ENCODE measurements at places on chromosomes 1 and 21.
A peak's percentile ranks its signal among the peaks of the same experiment; 100 is the strongest.

DNA sequence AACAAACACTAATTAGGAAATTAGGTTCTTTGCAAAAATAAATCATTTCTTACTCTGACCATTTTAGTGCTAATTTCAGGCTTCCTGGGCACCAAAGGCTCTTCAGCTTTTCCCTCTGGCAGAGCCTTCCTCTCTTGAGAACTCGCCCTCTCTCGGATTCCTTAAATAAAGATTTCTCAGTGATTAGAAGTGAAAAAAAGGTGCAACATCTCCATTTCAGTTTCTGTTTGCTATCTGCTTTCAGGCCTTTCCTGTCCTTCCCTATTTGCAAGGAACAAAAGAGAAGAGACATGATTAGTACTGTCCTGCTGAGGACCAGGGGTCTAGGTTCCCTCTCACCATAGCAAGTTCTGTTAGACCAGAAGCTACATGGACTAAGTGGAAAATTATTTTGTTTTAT, 27.8 kb upstream of the CACYBP start:
- DNase-seq, result no peak

- DNase-seq, result no peak
Measured at GRCh38 chr21:30479259-30479658, 908 bp downstream of the KRTAP19-1 start.

GRCh38 chr1:241507189-241507863, 12.2 kb downstream of the FH start:
- no peak for DNase-seq

DNA sequence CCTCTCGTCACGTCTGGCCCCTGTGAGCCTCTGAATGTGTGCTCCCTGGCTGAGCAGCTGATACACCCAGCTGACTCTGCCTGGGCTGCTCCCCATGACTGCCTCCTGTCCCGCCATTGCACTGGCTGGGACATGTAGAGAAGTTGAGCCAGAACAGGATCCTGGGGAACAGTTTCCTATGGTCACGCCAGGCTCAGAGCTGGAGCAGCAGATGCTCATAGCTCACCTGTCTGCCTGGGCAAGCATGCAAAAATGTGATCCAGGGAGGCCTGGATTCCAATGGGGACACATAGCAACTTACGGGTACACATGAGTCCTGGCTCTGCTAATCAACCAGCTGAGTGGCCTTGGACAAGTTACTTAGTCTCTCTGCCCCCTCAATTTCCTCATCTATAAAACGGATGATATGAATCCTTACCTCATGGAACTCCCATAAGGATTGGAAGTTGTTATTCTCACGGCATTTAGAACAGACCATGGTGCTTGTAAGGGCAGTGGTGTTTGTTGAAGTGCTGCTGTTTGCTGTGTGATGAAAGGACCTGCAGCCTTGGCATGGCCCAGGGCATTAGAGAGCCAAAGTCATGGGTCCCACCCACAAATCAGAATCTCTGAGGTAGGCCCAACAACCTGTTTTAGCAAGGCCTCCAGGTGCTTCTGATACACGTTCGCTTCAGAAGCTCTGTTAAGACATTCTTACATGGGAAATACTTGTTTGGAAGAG, 150.3 kb upstream of the VANGL1 start:
- DNase-seq, result no peak

DNA sequence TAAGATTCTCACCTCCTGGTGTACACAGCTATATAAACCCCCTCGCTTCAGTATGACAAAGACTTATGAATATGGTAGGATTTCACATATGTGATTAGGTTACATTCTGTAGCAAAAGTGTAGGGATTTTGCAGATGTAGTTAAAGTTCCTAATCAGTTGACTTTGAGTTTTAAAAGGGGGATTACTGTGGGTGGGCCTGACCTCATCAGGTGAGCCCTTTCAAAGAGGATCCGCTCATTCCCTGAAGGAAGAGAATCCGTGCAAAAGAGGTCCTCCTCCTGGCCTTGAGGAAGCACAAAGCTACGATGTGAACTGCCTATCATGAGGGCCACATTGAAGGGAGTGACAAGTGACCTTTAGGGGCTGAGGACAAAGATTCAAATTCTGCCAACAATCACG, 30.6 kb upstream of the KAZN start:
- DNase-seq, result no peak

- DNase-seq, result no peak
Measured at GRCh38 chr1:211127166-211127565, 6.8 kb downstream of the KCNH1 start.

DNA sequence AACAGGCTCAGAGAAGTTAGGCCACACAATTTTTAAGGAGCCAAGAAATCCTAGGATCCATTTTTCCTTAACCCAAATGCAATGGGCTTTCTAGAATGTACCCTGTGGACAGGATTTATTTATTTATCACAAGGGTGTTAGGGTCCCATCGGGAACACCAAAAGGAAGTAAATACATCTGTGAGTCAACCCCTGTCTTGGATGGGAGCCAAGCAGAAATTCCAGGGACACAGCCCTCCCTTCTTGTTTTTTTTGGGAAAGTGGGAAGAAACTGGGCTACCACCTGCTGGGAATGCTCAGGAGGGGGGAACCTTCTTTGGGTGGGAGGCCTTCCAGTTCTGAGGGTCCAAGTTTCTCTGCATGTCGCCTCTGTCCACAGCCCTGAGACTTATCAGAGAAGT, 1.3 kb downstream of the CRNN start:
- no peak for DNase-seq

GRCh38 chr1:115880981-115881672, 40.2 kb upstream of the NHLH2 start:
- no peak for DNase-seq

- no peak for DNase-seq
Measured at GRCh38 chr1:109391626-109392025, 6.1 kb downstream of the SORT1 start.

GRCh38 chr1:223853748-223854147, 8.0 kb upstream of the TP53BP2 start:
- no peak for DNase-seq

DNA sequence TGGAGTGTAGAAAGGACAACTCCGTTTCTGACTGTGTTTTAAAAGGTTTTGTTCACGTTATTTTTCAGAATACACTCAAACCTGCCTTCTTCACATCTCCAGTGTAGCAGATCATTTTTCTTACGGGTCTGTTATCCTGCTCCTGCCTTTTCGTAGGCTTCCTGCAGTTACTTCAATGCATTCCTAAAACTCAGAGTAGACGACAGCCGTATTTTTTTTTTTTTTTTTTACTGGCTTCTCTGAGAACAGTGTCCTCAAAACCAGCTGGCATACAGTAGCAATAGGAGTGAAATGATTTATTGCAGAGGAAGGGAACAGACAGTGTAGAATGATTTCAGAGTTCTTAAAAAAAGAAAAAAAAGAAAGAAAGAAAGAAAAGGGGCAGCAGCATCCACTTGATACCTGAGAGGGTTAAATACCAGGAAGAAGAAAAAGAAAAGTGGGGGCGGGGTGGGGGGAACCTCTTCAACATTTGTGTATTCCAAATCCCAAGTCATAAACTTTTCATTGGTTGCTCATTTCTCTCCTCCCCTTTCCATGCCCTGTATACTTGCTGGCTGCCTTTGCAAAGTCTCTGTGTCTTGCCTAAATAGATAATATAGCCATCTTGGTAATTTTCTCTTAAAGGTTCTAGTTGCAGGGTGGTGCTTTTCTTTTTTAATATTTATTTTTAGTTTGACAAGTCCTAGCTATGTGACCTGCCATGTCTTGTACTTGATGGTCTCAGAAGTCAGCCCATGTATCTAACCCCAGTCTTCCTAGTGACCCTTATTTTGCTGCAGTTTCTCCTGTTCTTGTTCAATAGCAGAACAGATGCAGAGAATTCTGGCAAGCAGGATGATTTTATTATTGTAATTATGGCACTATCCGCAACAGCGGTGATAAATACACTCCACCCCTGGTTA, 2.8 kb downstream of the TGFB2 start:
- peak; percentile 83 for DNase-seq

DNA sequence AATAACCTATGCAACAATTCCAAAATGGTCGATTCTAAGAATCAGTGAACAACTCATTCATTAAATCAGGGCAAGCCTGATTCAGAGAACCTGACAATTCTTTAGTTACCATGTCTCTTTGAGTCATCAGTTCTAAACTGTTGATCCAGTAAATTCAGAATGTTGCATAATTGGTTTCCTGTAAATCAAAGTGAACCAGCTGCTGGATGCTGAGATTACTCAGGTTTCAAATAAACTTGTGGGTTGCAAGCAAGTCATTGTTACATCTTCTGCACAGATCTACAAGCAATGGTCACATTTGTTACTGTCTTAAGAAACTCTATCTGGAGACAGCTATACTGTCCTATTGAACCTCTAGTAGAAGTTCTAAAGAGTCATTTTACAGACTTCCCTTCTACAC, 16.5 kb downstream of the PLA2G2D start:
- DNase-seq, result no peak

GRCh38 chr1:181016563-181016962, 6.1 kb downstream of the STX6 start:
- DNase-seq, result no peak

DNA sequence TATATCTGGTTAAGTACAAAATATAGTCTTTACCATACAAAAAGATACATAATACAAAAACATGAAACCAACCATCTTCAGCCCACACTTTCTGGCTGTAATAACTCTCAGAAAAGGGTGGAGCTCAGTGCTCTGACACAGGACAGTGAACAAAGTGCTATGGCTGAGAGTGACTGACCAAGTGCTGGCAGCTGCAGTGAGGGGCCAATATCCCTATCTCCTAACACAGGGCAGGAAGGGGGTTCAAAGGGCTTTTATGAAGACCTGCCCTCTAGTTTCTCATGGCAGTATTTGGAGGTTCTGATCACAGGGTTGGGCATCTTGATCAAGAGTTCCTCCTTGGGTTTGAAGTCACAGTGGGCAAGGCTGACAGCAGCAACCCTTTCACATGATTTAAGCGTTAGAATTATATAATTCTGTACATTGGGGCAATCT, 3.9 kb downstream of the TXNIP start:
- DNase-seq, result no peak

DNA sequence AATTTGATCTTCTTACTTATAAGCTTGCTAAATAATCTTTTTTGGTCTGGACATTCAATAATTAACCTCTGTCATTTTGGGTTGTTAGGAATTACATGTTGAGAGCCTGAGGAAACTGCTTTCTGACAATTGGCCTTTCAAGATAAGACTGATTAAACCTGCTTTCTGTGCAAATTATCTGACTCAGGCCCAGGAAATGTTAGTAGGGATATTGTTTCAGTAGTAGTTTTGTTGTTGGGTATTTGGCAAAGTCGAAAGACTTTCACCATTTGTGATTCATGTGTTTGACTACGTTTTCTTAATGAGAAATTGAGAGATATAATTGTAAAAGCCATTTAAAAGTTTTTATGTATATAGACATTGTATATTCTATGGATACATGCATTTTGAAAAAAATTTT, 81.1 kb upstream of the GPR88 start:
- DNase-seq, result no peak

- DNase-seq, result no peak
Measured at GRCh38 chr21:33021667-33022066, 4.1 kb upstream of the OLIG2 start.

- no peak for DNase-seq
Measured at GRCh38 chr1:245370905-245371581, 216.3 kb downstream of the KIF26B start.

DNA sequence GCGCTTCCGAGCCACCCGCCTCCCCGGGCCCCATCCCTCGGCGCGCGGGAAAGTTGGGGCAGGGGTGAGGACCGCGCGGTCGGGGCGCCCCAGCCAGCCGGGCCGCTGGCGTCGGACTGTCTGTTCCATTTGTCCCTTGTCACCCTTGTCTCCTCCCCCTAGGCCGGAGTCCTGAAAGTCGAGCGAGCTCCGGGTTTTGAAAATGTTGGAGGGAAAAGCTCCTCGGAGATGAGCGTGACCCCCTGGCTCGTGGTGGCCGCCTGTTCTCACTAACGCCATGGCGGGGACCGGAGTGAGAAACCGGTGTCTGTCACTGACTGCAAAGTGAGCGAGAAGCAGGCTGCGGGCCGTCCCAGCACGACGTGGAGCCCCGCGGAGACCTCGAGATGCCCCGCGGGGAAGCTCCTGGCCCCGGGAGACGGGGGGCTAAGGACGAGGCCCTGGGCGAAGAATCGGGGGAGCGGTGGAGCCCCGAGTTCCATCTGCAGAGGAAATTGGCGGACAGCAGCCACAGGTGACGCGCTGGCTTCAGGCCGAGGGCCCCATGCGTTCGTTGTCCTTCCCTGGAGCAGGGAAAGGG, 491 bp downstream of the PER3 start:
- DNase-seq, result no peak

- DNase-seq, result peak; percentile 82
Measured at GRCh38 chr1:56074007-56074651, 505.2 kb downstream of the PLPP3 start.

DNA sequence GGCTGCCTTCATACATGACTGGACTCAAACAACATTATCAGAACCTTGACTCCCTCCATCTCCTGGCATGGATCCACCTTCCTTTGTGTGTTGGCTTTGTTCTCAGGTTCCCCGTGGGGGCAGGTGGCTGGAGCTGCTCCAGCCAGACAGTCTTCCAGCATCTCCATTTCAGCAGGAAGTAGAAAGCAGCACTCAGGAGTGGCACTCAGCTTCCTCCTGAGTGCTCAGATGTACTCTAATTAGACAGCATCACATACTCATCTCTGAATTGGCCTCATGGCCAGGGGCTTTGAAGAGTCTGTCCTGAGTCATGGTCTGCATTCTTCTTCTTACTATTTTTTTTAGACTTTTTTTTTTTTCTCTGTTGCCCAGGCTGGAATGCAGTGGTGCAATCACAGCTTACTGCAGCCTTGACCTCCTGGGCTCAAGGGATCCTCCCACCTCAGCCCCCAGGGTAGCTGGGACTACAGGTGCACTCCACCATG, 27.9 kb downstream of the OVAAL start:
- DNase-seq, result no peak

GRCh38 chr1:37137601-37138000, 103.3 kb upstream of the GRIK3 start:
- DNase-seq, result no peak

DNA sequence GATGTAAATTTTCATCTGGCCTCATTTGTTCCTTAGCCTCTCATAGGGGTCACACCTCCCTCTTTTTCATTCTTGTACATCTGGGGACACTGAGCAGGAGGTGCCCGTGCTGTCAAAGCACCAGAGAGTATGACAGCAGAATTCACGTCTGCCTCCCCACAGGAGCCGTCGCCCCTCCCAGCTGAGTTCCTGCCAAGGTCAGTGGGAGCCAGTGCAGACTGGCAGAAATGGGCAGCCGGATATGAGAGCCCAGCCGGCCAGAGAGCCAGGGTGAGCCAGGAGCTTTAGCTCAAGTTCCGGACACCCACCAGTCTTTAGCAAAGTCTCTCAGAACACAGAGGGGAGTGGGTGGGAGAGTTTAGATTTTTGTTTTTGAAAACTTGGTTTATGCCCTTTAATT, 21.9 kb downstream of the GPR137B start:
- DNase-seq, result peak; percentile 44

DNA sequence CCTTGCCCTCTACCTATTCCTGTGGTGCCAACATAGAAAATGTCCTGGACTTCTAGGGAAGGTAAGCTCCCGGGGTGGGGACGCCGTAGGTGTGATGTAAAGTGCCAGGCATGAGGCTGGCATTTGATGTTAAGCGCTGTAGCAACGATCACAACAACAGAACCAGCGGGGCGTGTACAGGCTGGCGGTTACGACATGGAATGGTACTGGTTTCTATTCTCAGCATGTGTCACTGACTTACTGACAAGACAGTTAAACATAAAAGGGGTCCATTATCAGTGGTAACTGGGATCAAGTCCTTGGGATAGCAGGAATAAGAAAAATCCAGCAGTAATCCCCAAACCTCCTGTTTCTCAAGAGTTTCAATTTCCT, 58.9 kb downstream of the TGFBR3 start:
- DNase-seq, result no peak

- peak; percentile 71 for DNase-seq
Measured at GRCh38 chr1:107963601-107964335, 1.2 kb downstream of the VAV3 start.
